ENCODE measurements at places on chromosomes 4 and X.

GRCh38 chrX:68571610-68572311 is 72.9 kb downstream of the YIPF6 start:
- no peak for DNase-seq

DNA sequence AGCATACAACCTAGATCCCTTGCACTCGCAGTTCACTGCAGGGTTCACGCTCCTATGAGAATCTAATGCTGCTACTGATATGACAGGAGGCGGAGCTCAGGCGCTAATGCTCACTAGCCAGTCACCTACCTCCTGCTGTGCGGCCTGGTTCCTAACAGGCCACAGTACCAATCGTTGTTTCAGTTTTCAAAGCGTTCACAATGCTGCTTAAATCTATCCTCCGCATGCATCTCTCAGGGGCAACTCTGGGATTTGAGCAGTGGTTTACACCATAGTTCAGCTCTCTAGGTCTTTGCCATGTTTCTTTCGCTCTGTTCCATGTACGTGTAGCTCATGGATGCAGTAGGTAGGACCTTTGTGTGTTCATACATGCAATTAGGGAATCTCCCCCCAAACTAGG is 47.2 kb downstream of the CLOCK start:
- no peak for DNase-seq

DNA sequence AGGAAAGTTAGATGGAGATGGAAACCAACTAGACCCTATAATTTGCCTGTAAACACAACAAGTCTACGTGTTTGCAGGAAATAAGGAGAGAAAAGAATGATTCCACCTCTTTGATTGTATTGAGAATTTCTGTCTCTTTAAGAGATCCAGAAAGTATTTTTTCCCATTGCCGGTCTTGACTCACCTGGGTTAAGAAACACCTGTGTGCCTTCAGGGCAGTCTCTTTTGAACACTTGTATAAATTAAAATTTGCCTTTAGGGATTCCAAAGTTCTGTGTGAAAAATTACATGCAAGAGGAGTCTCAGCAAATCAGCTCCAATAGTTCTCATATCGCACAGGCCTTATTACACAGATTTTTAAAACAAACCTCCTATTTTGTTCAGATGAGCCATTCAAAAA is 46.0 kb upstream of the SMAD1 start:
- no peak for DNase-seq

- no peak for DNase-seq
Observed at GRCh38 chrX:150482537-150483206, 85.7 kb upstream of the MTM1 start.

DNA sequence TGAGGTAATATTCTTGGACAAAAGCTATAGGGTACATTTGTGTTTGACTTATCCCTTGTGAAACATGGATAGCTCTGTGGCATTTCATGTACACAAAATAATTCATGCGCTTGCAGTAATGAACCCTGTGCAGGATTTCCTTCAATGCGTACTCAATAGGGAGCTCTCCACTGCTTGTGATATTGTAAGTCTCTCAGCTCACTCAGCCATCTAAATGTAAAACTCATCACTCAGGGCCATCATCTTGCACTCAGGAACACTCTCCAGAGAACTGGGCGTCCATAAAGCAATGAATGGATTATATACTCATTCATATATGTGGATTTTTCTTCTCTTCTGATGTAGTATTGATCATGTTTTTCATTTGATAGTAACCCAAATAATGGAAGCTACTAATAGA is 288.1 kb downstream of the DCTD start:
- no peak for DNase-seq

GRCh38 chrX:54529151-54529550 is 868 bp upstream of the GNL3L start:
- no peak for DNase-seq

DNA sequence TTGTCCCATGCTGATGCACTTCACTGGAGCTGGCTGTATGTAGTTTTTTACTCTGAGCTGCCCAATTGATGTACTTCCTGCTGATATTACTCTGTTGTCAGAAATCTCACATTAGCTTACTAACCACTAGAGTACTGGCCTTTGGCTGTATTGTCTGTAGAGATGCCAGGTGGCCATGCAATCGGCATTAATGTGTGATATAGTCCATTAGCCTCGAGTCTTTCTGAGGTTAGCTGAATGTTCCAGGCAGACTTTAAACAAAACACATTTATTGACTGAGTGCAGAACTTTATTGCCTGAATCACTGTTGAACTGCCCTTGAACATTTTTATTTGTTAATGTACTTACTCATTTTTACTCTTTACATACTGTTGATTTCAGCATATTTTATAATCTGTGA is 335.2 kb downstream of the PCDH10 start:
- DNase-seq, result no peak

All from CD4-positive, alpha-beta T cell treated with Interleukin-15 for 1 hour (primary cell).